Type B pancreatic cell (in vitro differentiated cells): ENCODE measurements at places on chromosomes 2 and 18. TPM values are rescaled to one million over a fixed set of nuclear protein-coding genes. Genes with fewer than 3 reads are reported as not detected.

GRCh38 chr2:200471324-200471848 lies 38.5 kb downstream of the KCTD18 start:
- no peaks in the 10 kb centered on the region for H3K27me3 ChIP-seq
- peak overlapping the region; percentile 17 for H3K27ac ChIP-seq
- DNase-seq, result no peak
- H3K4me3 ChIP-seq, result no peak overlapping the region

DNA sequence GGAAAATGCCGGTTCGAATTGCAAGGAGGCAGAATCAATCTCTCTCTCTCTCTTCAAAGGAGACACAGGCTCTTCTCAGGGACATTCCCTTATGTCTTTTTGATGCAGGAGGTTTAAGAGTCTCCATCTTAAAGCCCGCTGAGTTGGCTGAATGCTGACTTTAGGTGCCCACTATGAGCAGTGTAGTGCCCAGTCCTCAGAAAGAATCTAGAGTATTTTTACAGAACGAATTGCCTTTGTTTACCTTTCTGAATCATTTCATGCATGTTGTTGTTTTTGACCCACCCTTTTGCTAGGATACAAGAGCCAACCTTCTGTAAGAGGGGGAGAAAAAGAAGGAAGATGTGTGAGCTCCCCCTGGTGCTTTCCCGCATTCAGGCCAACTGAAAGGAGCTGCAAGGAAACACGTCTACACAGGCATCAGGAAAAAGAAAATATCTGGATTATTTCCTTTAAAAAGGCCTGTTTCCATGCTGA lies 193.5 kb upstream of the TCF4 start:
- H3K27ac ChIP-seq, result no peak overlapping the region
- H3K4me3 ChIP-seq, result peak overlapping the region; percentile 66
- H3K4me1 ChIP-seq, result peaks cover 21% of the 10 kb centered on the region

GRCh38 chr2:222305516-222306392 lies 7.0 kb upstream of the PAX3 start:
- peaks cover 100% of the 10 kb centered on the region for H3K27me3 ChIP-seq
- no peak for DNase-seq
- peaks cover 12% of the 10 kb centered on the region for H3K36me3 ChIP-seq
- H3K4me3 ChIP-seq, result peak overlapping the region; percentile 74
- H3K27ac ChIP-seq, result peak overlapping the region; percentile 0

The MDH1B gene
- 0.64 and 4.7 TPM in 2 replicates for total RNA-seq

DNA sequence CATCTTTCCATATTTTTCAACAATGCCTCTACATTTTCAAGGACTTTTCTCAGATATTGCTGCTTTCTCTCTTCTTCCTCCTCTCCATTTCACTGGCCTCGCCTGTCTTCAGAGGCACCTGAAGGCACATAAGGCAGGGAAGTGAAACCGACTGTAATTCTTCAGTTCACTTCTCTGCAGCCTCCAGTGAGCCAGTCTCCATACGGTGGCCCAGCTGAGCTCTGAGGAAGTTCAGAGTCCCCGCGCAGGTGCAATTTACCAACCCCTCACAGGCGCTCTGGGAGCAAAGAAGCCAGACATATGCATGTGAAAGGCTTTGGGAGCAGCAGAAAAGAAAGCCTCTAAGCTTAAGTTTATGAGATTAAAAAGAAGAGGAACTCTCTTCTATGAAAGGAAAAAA lies 12.4 kb downstream of the KLHL14 start:
- peaks cover 26% of the 10 kb centered on the region for H3K27me3 ChIP-seq
- DNase-seq, result no peak
- H3K4me1 ChIP-seq, result no peaks in the 10 kb centered on the region
- H3K27ac ChIP-seq, result no peak overlapping the region
- no peak overlapping the region for H3K4me3 ChIP-seq

- H3K36me3 ChIP-seq, result no peaks in the 10 kb centered on the region
- DNase-seq, result no peak
- H3K4me1 ChIP-seq, result no peaks in the 10 kb centered on the region
- no peak overlapping the region for H3K27ac ChIP-seq
- H3K4me3 ChIP-seq, result no peak overlapping the region
Observed at GRCh38 chr2:102266204-102266603, 45.2 kb upstream of the IL1RL1 start.

The MXD1 gene
- 14.0 and 23.1 TPM in 2 replicates for total RNA-seq

The ATP8B1 gene
- 21.7 and 52.9 TPM in 2 replicates for total RNA-seq

The PROKR1 gene
- 0.10 and 0.41 TPM in 2 replicates for total RNA-seq

The CD8B2 gene
- 0.31 TPM in 2 replicates for total RNA-seq
